ENCODE measurements at places on chromosomes 16 and 17.
A peak's percentile ranks its signal among the peaks of the same experiment; 100 is the strongest.

GRCh38 chr17:62687997-62688396 lies 60.5 kb downstream of the MRC2 start:
- no peak overlapping the region for H3K27ac ChIP-seq
- H3K4me3 ChIP-seq, result no peak overlapping the region
- H3K27me3 ChIP-seq, result no peaks in the 10 kb centered on the region
- DNase-seq, result no peak

DNA sequence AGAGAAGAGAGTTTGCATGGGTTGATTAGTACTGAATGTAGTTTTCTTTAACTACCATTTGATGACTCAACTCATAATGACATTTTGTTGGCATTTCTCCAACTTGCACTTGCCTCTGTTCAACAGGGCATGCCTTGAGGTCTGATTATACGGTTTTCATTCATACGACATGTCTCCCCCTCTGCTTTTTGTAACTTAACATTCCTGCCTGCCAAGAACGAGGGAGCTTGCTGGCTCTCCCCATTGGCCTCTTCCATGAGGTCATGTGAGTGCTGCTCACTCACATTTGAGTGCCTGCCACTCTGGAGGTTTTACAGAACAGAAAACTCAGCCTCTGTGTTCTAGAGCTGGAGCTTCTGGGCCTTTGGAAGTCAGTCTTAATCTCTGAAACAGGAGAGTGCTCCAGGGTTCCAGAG lies 19.7 kb downstream of the MAP2K6 start:
- H3K27me3 ChIP-seq, result no peaks in the 10 kb centered on the region
- no peaks in the 10 kb centered on the region for H3K36me3 ChIP-seq
- H3K27ac ChIP-seq, result no peak overlapping the region

DNA sequence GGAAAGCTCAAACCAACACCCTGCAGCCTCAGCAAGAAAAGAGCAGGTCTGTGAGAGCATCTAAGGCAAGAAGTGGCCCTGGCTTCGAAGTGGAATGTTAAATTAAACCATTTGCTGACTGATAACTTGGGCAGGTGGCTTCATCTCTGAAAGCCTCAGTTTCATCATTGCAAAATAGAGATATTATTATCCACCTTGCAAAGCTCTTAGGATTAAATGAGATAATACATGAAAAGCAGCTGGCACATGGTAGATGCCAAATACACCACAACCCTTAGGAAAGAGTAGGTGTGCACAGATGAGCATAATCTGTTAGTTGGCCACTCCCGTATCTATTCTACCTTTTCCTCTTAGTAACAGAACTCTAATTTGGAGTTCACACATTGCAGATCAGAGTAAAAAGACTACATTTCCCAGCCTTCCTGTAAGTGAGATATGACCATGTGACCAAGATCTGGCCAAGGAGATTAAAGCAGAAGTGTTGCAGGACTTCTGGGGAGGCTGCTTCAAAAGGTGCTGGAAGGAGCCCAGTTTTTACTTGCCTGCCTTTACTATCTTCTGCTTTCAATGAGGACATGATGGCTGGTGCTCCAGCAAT lies 288.7 kb downstream of the SOX9 start:
- no peaks in the 10 kb centered on the region for H3K4me1 ChIP-seq
- H3K36me3 ChIP-seq, result no peaks in the 10 kb centered on the region
- DNase-seq, result no peak
- no peak overlapping the region for H3K27ac ChIP-seq
- H3K4me3 ChIP-seq, result no peak overlapping the region

DNA sequence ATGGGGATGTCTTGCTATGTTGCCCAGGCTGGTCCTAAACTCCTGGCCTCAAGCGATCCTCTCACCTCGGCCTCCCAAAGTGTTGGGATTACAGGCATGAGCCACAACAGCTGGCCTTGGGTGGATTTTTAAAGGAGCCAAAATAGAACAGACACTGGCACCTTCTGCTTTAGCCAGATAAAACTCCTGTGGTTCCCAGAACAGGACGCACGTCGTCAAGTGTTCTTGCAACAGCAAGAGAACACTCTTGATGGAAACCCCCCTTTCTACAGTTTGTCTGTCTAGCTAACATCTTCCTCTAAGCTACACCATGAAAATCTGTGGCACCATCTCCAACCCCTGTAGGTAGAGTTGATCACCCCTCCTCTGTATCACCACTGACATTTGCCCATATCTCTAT lies 122.6 kb downstream of the NPIPB5 start:
- H3K27me3 ChIP-seq, result no peaks in the 10 kb centered on the region
- H3K4me3 ChIP-seq, result no peak overlapping the region
- no peak for DNase-seq
- no peaks in the 10 kb centered on the region for H3K36me3 ChIP-seq
- H3K27ac ChIP-seq, result no peak overlapping the region

DNA sequence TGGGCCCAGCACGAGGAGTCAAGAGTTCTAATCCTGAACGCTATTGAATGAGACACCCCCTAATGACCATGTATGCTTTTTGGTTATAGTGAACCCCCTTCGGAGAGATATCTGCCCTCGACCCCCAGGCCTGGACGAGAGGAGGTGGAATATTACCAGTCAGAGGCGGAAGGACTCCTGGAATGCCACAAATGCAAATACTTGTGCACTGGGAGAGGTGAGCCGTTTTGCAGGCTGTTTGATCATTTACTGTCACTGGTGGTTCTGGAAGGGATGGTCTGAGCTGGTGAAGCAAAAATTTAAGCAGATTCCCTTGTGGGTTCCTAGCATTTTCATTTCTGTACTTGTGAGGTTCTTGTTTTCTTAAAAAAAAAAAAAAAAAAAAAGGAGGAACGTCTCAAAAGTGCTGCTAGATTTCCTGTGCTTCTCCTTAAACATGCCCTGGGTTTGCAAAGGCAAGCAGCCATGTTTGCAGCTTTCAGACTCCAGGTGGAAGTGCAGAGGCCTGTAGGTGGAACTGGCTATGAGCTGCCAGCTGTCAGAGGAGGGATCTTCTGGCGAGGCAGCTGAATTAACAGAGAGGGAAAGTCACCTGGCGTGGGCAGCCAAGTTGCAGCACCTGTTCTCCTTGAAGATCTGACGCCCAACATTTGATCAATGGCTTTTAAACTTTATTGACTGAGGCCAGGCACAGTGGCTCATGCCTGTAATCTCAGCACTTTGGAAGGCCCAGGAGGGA lies 3.5 kb downstream of the MARVELD3 start:
- H3K27me3 ChIP-seq, result peaks cover 10% of the 10 kb centered on the region
- no peak overlapping the region for H3K27ac ChIP-seq
- DNase-seq, result no peak
- no peaks in the 10 kb centered on the region for H3K36me3 ChIP-seq
- no peaks in the 10 kb centered on the region for H3K4me1 ChIP-seq

DNA sequence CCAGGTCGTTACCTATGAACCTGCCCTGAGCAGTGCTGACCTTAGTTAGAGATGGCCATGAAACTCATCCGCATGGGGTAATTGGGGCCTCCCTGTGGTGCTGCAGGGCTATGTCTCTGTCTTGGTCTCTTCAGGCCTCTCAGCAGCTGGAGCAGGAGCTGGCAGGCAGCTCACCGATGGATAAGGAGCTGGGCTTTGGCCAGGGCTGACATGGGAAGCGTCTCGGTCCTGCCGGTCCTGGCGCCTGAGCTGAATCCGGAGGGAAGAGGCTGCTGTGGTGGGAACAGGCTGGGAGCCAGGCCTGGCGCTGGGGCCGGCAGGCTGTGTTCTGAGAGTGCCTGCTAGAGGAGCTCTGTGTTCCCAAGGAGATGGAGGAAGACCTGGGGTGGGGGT lies 10.1 kb downstream of the IL32 start:
- H3K27ac ChIP-seq, result no peak overlapping the region
- no peak for DNase-seq
- no peaks in the 10 kb centered on the region for H3K36me3 ChIP-seq
- peaks cover 93% of the 10 kb centered on the region for H3K4me1 ChIP-seq
- H3K4me3 ChIP-seq, result peak overlapping the region; percentile 18

GRCh38 chr16:24344784-24345183 lies 88.6 kb downstream of the CACNG3 start:
- H3K4me1 ChIP-seq, result no peaks in the 10 kb centered on the region
- H3K4me3 ChIP-seq, result no peak overlapping the region
- no peaks in the 10 kb centered on the region for H3K36me3 ChIP-seq
- no peak for DNase-seq
- H3K27me3 ChIP-seq, result no peaks in the 10 kb centered on the region
- H3K27ac ChIP-seq, result no peak overlapping the region

DNA sequence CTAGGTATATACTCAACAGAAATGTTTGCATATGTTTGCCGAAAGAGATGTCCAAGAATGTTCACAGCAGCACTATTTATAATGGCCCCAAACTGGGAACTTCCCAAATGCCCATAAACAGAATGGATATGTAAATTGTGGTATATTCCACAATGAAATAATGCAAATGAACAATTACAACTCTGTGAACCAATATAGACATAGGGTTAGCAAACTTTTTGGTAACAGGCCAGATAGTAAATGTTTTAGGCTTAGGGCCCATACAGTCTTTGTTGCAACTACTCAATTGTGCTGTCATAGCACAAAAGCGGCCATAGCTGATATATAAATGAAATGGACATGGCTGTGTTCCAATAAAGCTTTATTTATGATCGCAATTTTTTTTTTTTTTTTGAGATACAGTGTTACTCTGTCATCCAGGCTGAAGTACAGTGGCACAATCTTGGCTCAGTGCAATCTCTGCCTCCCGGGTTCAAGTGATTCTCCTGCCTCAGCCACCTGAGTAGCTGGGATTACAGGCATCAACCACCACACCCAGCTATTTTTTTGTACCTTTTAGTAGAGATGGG lies 16.5 kb downstream of the XYLT1 start:
- H3K4me3 ChIP-seq, result no peak overlapping the region
- H3K36me3 ChIP-seq, result no peaks in the 10 kb centered on the region
- DNase-seq, result no peak

- DNase-seq, result no peak
- no peaks in the 10 kb centered on the region for H3K36me3 ChIP-seq
- no peaks in the 10 kb centered on the region for H3K27me3 ChIP-seq
- no peak overlapping the region for H3K27ac ChIP-seq
- no peak overlapping the region for H3K4me3 ChIP-seq
Observed at GRCh38 chr17:70278844-70279462, 109.6 kb downstream of the KCNJ2 start.

- DNase-seq, result no peak
- H3K36me3 ChIP-seq, result no peaks in the 10 kb centered on the region
- H3K4me1 ChIP-seq, result no peaks in the 10 kb centered on the region
- H3K27me3 ChIP-seq, result no peaks in the 10 kb centered on the region
- H3K4me3 ChIP-seq, result no peak overlapping the region
- H3K27ac ChIP-seq, result no peak overlapping the region
Observed at GRCh38 chr17:49021095-49021767, 24.0 kb downstream of the IGF2BP1 start.

GRCh38 chr16:2005646-2006045 lies 4.0 kb downstream of the ZNF598 start:
- no peak for DNase-seq
- H3K27me3 ChIP-seq, result no peaks in the 10 kb centered on the region
- H3K27ac ChIP-seq, result no peak overlapping the region

GRCh38 chr16:54473226-54473993 lies 186.8 kb upstream of the IRX3 start:
- no peaks in the 10 kb centered on the region for H3K27me3 ChIP-seq
- no peak overlapping the region for H3K27ac ChIP-seq
- no peak for DNase-seq
- no peak overlapping the region for H3K4me3 ChIP-seq
- H3K36me3 ChIP-seq, result no peaks in the 10 kb centered on the region

GRCh38 chr17:45136846-45137560 lies 1.5 kb downstream of the ACBD4 start:
- no peak overlapping the region for H3K4me3 ChIP-seq
- no peaks in the 10 kb centered on the region for H3K36me3 ChIP-seq
- H3K27me3 ChIP-seq, result no peaks in the 10 kb centered on the region

DNA sequence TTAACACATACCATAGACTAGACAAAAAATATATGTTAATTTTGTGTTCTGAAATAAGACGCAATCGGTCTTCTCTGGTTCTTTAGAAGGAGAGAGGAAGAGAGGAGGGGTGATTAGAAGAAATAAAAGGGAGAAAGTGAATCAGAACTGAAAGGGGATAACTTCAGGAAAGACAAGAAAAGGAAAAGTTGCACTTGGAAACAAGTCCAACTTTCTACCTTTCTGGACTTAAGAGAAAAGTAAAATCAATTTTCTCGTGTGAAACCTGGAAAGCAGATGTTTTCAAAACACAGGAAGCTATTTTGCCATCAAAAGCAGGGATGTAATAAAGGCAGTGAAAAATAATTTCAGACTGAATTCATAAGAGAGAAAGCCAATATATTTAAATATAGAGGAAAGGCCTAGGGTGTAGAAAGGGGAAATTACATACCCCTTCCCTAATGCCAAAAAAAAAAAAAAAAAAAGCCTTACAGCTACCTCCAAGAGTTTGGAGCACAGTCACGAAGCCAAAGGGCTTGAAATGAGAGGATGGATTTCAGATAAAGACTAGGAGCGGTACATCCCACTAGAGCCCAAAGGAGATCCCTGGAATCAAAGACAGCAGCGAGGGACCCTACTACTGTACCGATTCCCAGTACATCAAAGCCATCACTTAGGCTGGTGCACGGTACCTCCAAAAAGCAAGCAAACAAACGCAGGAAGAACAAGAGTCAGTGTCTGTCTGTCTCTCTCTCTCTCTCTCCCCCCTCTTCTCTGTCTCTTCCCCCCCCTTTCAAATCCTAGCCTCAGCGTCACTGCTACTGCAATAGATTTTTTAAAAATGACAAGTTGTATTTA lies 12.1 kb upstream of the ZFHX3 start:
- no peak overlapping the region for H3K27ac ChIP-seq
- no peaks in the 10 kb centered on the region for H3K4me1 ChIP-seq
- H3K4me3 ChIP-seq, result no peak overlapping the region
- no peak for DNase-seq

DNA sequence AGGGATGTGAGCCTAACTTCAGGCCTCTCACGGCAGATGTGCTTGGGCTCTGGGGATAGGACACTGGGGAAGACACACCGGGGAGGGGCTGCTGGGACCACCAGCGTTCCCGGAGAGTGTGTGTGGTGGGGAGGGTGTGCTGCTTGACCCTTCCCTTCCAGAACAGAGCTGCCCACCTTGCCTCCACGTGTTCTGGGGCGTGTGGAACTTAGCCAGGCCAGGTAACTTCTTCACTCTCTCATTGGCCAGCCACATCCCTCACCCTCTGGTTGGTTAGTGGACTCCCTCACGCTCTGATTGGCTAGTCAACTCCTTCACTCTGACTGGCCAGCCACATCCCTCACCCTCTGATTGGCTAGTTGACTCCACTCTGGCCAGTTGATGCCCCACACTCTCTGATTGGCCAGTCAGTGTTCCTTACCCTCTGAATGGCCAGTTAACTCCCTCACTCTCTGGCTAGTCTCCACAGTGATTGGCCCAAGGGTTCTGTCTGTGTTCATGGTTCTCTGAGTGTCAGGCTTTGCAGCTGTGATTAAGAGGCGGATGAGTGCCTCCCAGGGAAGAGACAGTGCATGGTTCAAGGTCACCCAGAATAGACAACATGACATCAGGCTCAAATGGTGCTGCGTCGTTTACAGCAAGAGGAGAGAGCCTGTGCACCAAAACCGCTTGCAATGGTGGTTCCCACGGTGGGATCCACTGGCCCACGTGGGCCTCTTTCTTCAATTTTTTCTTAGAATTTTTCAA lies 10.0 kb downstream of the TMEM235 start:
- H3K4me3 ChIP-seq, result no peak overlapping the region
- no peaks in the 10 kb centered on the region for H3K36me3 ChIP-seq
- H3K4me1 ChIP-seq, result no peaks in the 10 kb centered on the region
- no peaks in the 10 kb centered on the region for H3K27me3 ChIP-seq
